ENCODE measurements at places on chromosomes 6 and 20.

DNA sequence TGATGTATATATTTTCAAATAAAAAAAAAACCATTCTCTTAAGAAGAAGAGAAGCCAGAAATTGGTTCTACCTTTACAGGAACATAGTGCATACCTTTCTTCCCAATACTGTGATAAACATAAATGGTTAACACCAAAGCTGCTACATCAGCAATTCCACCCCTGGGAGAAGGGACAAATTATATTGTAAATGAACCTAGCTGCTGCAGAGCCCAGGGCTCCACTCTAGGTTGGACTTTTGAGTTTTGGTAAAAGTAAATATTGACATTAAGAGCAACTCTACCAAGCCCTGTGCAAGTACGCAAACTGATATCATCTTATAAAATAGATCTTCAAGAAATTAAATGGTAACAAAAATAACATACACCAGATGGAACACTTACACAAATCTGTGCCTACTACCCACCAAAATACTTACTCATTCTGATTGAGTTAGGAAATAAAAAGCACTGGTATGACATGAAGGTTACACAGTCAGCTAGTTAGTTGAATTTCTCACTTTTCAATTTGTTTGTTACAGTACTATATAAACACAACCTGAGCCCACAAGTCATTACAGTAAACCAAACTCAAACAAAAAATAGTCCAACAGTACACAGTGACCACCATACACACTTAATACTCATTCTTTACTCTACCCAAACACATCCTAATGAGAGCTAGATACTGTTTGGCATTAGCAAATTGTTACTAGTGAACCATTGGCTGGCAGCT is 223.3 kb upstream of the HEY2 start:
- DNase-seq: no peak

GRCh38 chr6:106569428-106569827 is 59.9 kb downstream of the RTN4IP1 start:
- no peak for DNase-seq

GRCh38 chr20:37759052-37759553 is 65.3 kb downstream of the CTNNBL1 start:
- no peak for DNase-seq

GRCh38 chr6:10854922-10855632 is 16.7 kb upstream of the MAK start:
- no peak for DNase-seq

GRCh38 chr6:52726193-52726542 is 37.1 kb downstream of the GSTA2 start:
- DNase-seq: no peak

GRCh38 chr6:101853231-101854085 is 459.9 kb downstream of the GRIK2 start:
- DNase-seq: no peak

DNA sequence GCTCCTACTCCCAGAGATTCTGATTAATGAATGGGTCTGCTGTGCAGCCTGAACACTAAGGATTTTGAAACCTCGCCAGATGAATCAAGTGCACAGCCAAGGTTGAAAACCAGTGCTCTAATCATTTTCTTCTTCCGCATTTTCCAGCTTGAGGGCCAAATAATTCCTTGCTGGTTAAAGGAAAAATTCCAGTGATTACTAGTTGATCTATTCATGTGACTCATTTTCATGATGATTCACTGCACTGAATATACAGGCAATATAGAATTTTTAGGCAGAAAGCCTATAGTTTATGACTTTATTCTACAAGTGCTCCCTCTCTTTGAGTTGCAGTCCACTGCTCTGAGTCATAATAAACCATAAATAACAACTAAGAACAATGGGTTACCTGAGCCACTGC is 80.6 kb upstream of the PROKR2 start:
- no peak for DNase-seq

- DNase-seq: no peak
Measured at GRCh38 chr20:63697868-63698545, 1.6 kb downstream of the TNFRSF6B start.

GRCh38 chr6:56992036-56992435 is 37.1 kb downstream of the BEND6 start:
- DNase-seq: no peak

DNA sequence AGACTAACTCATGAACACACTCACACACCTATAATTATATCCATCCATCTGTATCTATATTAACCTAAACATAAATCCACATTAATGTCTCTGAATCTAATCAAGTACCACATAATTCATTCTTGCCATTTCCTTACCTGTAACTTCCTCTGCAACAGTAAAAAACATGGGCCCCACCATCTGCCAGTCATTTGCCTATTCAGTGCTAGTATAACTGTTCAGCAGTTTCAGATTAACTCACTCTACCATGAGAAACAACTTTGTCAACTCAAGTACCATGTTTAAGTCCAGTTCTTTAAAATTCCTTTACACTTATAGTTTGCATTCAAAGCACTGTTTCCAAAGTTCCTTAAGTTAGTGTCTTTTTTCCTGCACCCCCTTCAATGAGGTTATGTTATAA is 68.8 kb downstream of the LAMP5 start:
- DNase-seq: no peak

GRCh38 chr20:14622796-14623195 is 285.4 kb upstream of the FLRT3 start:
- DNase-seq: no peak

- no peak for DNase-seq
Measured at GRCh38 chr6:10970731-10971130, 73.4 kb downstream of the ELOVL2 start.
